ENCODE measurements at places on chromosomes 12 and 14.

GRCh38 chr12:52741375-52742195 is 35.6 kb downstream of the KRT76 start:
- peak; percentile 2 for DNase-seq

DNA sequence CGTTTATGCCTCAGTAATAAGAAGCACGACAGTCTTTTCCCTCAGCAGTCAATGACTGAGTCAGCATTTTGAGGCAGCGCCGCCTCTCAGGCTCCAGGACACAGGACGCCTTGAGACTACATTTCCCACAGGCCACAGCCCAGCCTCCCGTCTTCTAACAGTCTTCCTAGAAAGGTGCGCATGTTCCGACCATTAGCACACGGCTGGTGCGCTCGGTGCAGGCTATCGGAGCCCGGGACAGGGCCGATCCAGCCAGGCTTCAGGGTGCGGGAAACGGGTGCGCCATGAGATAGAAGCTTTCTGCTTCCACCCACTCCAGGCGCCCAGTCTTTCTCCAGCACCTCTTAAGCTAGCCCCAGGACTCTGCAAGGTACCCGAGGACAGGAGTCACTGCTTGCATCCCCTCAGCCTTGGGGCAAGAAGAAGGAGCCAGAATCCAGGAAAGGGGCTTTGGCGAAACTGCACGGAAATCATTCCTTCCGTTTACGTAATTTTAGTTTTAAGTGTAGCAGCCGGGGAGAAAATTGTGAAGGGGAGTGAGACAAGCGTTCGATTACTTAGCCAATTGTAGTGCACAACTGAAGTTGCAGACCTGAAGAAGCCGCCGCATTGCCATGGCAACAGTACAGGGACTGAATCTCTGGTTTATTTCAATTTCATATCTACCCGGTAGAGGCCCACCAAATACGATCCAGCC is 54.0 kb downstream of the ZNF641 start:
- DNase-seq = peak; percentile 39

GRCh38 chr12:80484746-80485145 is 40.7 kb downstream of the PTPRQ start:
- DNase-seq = no peak

DNA sequence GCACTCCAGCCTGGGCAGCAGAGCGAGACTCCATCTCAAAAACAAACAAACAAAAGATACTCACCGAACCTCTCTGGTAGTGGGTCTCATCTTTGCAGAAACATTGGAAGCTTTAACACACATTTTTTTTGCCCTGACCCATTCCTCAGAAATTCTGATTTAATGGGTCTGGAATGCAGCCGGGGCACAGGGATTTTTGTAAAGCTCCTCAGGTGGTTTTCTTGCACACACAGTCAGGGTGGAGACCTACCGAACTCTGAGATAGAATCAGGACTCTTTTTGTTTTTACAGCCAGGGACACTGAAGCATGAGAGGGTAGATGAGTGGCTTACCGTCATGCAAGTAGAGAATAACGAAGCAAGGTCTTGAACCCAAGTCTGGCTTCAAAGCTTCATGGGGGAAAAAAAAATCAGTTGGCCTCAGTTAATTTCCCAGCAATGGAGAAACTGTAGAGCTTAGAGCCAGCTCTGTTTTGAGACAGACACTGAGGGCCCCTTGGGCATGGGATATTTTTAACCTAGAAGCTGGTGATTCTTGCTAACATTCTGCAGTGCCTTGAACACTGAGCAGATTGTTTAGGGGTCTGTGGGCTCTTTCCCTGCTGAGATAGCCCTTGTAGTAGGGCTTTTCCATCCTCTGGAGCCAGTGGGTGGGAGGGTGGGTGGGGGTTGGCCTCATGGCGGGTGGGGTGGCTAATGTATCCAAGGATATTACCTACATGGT is 4.8 kb downstream of the RNU4-2 start:
- no peak for DNase-seq

- no peak for DNase-seq
Measured at GRCh38 chr12:34233618-34234017, 211.3 kb downstream of the ALG10 start.
